Right forelimb (tissue), 1 donor: ENCODE measurements at places on chromosomes 1 and 21.

DNA sequence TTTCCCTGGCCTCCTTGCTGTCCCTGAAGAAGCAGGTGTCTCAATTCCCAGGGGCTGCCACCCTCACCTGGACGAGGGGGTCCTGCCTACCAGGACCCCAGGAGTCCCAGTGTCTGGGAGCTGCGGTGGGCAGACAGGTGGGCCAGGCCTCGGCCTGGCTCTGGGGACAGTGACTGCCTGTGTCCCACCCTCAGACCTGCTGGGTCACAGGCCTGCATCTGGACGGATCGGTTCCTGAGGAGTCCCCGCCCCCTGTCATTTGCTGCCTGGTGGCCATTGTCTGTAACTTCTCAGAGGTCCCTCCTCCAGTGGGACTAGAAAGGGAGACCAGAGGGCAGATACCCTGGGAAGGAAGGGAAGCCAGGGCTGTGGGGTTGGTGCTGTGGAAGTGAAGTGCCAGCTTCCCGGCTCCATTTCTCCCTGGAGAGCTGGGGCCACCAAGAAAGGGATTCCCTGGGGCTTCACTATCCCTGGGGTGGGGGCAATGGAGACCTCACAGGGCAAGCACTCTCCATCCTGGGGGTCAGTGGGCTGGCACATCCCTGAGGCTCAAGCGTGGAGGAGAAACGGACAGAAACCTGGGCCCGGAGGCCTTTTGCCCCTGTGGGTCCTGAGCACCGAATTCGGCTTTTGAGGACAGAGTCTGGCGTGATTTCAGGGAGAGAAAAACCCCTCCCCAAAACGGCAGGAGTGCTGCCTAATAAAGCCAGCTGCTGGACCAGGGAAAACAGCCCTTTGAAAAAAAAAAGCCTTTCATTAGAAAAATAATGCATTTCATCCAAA is 157.3 kb downstream of the PEX14 start:
- DNase-seq, result no peak

DNA sequence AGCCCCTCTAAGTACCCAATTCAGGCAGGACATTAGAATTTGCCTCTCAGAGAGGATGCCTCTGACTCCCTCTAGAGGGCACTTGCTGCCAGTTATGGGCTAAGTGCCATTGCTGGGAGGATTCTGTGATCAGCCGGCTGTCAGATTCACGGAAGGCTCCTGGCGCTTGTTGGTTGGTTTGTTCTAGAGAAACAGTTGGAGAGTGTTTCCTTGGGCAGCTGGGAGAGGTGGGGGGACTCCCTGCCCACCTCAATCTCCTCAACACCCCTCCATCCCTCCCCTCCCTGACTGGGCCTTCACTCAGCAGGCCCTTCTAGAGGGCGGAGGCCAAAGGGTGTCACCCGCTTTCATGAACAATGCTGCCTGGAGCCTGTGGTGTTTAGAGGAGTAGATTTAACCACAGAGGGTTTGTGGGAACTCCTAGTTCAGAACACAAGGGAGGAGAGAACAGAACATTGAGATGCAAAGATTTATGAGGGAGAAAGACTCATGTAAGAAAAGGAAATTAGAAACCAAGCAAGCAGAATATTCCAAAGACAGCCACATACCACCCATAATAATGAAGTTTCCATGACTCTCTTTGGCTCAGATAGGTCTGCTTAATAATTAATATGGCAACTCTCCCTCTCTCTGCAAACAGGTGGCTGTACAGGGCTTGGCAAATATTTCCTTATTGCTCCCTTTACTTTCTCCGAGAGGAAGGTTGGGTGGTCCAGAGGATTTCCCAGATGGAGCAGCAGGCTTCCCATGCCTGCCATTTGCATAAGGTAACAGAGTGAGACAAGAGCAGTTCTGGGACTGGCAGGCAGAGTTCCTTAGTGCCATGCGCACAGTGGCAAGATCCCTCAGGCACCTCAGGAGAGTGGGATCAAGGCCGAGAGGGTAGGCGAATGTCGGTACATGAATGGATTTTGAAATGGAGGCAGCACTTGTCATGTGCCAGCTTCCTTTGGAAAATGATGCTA is 30.0 kb upstream of the ACP6 start:
- peak; percentile 57 for DNase-seq

DNA sequence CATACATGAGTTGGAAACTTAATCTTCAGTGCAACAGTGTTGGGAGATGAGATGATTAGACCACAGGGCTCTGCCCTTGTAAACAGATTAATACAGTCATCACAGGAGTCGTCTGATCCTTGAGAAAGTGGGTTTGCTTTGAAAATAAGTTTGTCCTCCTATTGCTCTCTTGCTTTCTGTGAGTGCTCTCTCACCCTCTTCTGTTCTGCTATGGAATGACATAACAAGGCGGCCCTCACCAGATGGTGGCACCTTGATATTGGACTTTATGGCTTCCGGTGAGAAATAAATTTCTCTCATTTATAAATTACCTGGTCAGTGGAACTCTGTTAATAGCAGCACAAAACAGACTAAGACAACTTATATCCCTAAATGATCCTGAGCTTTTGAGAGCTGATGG is 353.6 kb downstream of the BRINP3 start:
- no peak for DNase-seq

- peak; percentile 59 for DNase-seq
Measured at GRCh38 chr1:115456441-115456961, 118.5 kb upstream of the NGF start.

DNA sequence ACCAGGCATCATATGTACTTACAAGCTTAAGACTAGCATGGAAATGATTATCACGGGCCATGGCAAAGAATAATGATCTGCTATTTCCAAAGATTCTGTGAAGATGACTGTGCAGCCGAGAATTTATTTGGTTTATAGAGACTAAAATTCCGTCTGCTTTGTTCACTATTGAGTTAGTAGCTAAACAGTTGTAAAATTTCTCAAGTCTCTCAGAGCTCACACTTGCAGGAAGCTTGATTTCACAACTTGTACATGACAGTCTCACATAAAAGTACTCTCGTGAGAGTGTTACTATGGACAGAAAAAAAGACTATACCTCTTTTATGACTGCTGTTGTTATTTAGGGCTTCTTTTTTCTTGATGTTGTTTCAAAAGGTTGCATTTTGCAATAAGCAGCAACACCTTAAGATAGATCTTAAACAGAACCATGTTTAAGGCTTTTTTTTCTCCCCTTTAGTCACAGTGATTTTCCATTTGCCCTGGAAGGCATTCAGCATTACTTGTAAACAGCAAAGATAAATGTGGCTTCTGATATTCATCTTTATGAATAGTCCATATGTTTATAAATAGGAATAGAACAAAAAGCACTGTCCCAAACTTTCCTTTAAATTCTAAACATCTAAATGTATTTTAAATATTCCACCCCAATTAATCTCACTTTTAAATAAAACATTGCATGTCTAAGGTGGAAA is 24.8 kb downstream of the ST6GALNAC5 start:
- DNase-seq, result no peak

DNA sequence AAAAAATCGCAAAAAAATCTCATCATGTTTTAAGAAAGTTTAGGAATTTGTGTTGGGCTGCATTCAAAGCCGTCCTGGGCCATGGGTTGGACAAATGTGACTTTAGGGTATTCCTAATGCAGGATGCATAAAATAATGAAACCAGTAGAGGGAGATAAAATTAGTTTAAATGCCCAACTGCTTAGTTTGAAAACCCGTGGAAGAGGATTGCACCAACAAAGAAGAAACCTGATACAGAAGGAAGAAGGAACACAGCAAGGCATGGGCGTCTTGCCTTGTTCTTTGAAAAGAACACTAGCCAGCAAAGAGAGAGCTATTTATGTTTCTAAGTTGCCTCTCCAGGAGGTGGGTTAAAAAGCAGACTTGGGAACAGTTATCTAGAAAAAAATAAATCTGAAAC is 37.9 kb downstream of the WDR3 start:
- DNase-seq, result no peak

DNA sequence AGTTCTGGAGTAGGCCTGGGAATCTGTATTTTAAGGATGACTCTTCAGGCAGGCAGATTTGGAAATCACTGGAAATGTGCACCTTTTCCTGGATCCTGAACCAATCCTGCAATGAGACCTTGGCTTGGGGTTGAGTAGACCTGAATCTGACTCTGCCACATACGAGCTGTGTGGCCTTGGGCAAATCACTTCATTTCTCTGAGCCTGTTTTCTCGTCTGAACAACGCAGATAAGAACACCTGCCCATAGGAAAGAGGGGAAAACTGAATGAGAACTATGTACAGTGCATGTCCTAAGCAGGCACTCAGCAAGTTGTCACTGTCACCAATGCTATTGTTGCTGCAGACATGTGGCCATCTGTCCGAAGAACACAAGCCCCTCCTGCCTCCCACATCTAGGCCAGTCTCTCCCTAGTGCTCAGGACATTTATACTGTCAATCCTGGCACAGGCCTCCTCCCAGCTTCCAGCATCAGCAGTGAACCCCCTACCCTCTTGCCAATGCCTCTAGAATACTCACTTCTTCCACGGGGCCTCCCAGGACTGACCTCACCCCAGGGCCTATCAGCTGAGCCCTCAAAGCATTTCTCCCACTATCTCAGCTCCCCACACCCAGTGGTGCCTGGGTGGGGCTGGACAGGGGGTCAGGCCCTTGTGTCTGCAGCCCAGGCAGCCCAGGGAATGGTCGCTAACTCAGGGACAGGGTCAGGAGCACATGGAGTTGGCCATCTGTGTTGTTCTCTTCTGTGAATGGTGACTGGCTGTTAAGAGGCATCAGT is 88.8 kb upstream of the ZBTB40 start:
- DNase-seq, result no peak

DNA sequence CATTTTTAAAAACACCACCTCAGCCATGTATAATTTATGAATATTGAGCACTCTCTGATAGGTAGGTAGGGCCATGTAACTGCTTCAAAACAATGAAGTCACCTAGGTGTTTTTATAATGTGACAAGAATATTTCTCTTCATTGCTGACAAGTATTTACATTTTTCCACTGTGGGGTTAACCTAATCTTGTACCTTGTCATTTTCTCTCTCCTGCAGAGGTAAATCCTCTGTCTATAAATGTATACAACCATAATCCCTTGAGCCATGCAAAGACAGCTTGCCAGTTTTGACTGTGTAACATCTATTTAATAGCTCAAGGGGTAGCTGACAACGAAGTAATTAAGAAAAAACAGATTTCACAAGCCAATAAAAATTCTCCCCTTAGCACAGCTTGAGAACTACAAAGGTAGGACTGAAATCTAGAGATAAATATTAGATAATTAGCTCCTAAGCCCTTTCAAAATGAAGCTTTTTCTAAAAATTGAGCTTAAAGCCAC is 137.6 kb upstream of the POGK start:
- no peak for DNase-seq

- DNase-seq, result no peak
Measured at GRCh38 chr21:41805038-41805437, 38.2 kb upstream of the RIPK4 start.

DNA sequence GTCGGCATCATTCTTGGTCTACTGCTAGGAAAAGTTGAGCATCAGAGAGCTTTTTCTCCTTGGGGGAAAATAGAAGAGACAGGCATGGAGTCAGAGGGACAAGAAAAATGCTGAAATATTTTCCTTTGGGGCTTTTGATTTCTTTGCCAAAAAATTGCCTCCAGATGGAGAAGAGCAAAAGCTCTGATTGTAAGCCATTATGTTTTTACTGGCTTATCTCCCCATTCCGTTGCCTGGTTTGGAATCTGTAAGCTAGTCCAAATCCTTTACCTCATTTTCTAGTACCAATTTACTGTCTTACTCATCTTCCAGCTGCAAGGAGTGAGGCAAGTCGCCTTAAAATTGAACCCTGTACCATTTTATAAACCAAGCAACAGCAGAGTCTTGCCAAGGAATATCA is 23.3 kb upstream of the NBL1 start:
- no peak for DNase-seq

GRCh38 chr1:41802532-41803501 is 115.9 kb downstream of the HIVEP3 start:
- peak; percentile 72 for DNase-seq

GRCh38 chr1:38046333-38046883 is at the start of gene POU3F1:
POU3F1 (minus strand) TSS chr1:38046793; CDS start chr1:38046743, 50 bp downstream.
- no peak for DNase-seq

- no peak for DNase-seq
Measured at GRCh38 chr1:203481196-203481595, 5.6 kb downstream of the PRELP start.
